Lower leg skin (tissue), 4 donors: ENCODE measurements at places on chromosomes 6 and 20.

GRCh38 chr6:17015144-17015543 is 86.7 kb upstream of the STMND1 start:
- no peak for DNase-seq

DNA sequence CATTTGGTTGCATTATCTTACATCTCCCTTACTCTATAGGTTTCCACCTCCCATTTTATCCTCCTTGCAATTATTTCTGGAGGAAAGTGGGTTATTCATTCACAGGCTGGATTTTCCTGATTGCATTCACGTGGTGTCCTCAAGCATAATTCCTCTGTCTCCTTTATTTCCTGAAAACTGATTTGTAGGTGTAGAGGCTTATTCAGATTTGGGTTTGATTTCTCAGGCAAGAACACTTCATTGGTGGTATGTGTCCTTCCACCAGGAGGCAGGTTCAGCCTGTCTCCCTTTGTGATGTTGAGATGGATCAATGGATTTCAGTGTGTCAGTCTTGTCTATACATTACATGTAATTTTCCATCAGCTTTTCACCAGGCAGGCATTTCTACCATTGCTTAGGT is 17.3 kb downstream of the DNPH1 start:
- DNase-seq, result no peak

DNA sequence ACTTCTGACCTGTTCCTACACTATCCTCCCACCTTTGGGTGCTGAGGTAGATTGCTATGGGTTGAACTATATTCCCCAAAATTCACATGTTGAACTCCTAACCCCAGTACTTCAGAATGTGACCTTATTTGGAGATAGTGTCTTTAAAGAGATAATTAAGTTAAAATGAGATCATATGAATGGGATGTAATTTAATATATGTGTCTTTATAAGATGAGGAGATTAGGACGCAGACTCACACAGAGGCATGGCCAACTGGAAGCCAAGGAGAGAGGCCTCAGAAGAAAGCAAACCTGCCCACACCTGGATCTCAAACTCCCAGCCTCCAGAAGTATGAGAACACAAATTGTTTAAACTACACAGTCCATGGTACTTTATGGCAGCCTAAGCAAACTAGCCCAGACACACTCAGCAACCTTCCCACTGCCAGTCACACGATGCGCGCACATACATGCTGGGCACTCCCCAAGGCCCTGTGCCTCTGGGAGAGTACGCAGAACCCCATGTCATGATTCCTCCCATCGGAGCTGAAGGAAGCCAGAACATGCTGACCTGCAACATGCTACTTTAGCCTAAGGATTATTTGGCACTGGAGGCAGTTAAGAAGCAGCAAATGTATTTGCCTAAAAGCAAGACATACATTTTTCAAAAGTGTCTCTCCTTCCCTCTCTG is 8.9 kb upstream of the SLC22A1 start:
- DNase-seq, result no peak

DNA sequence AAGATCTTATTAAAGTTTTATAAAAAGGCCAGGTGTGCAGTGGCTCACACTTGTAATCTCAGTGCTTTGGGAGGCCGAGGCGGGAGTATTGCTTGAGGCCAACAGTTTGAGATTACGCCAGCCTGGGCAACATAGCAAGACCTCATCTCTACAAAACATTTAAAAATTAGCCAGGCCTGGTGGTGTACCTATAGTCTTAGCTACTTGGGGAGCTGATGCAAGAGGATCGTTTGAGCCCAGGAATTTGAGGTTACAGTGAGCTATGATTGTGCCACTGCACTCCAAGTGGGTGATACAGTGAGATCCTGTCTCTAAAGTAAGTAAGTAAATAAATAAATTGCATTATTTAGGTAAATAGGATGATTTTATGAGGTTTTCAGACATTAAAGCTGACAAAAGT is 183.2 kb downstream of the ISM1 start:
- DNase-seq, result no peak

DNA sequence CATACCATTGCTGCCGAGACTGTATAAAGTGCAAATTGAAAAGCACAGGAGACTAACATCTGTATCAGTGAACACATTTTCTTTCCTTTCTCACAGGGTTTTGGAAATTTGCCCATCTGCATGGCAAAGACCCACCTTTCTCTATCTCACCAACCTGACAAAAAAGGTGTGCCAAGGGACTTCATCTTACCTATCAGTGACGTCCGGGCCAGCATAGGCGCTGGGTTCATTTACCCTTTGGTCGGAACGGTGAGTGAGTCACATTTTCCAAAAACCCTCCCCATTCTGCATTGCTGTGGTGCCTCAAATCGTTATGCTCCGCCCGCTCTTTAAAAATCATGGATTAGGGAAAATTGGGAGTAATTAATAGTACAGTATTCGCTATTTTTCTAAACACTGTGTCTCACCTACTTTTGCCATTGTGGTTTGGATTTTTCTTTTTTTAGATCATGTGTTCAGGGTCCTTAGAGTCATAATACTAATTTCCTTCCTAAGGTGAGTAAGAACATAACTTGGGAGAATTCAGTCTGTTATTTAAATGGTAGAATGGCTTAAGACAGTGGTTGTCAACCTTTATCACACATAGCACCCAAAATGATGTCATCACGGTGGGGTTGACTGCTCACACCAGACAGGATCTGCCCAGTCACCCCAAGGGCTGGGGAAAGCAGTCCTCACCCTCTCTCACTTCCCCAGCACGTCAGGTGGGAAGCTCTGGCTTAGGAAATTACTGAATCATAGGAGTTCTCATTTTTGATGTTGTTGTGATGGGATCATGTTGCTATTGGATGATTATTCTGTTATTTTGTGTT is 171.6 kb downstream of the MTHFD1L start:
- DNase-seq, result no peak

DNA sequence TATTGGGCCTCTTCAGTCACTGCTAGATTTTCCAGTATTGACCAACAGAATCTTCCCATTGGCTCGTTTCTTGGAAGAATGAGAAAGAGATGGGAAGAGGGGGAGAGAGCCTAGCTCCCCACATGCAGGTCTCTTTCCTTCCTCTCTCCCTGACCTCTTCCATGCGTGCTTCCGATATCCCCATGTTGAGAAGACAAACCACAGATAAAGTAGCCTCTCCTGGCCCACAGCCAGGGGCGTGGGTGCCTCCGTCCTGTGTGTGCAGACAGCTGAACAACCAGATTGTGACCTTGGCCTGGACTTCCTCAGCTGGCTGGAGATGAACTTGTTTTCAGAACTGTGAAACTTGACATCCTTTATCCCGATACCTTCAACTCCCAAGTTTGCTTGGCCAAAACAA is 71.0 kb downstream of the EDN3 start:
- DNase-seq, result no peak

DNA sequence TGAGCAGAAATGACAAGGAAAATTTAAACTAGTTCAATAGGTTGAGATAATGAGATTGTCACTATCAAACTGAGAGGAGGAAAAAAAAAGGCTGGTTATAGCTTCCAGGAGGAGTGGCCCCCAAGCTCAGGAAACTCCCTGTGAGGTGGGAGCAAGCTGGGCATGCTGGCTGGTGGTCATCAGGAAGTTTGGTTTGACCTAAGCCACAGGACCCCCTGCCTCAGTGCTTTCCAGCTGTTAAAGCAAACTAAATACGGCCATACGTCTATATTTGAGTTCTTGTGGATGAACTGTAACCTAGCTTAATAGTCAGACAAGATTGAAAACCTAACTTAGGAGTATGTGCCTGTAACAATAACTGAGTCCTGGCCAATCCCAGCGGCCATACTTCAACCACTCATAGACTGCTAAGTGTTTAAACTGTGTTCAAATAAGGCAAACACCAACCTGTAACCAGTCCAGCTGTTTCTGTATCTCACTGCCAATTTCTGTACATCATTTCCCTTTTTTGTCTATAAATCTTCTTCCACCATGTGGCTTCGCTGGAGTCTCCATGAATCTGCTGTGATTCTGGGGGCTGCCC is 24.6 kb upstream of the ZBTB24 start:
- no peak for DNase-seq

- no peak for DNase-seq
Measured at GRCh38 chr6:137033828-137034227, 10.9 kb downstream of the IL20RA start.

DNA sequence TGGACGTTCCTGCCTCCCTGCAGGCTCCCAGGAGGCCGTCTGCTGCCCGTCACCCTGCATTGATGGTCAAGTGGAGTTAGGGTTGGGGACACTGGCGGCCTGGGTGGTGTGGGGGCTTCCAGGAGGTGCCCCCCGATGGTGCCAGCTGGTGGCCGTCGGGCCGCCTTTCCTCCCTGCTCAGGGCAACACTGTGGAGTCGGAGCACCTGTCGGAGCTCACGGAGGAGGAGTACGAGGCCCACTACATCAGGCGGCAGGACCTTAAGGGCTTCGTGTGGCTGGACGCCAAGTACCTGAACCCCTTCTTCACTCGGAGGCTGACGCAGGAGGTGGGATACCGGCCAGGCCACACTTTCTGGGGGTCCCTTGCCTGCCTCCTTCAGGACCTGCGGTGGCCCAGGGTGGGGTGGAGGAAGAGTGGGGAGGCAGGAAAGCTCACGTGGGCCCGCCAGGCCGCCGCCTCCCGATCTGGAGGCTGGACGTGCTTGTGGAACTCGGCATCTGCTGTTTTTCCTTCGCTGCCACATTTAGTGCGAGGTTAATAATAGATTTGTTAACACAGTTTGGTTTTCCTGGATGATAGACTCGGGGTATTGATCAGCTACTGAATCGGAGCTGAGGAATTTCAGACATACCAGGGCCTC is 28.6 kb downstream of the SPATA2 start:
- DNase-seq, result no peak

DNA sequence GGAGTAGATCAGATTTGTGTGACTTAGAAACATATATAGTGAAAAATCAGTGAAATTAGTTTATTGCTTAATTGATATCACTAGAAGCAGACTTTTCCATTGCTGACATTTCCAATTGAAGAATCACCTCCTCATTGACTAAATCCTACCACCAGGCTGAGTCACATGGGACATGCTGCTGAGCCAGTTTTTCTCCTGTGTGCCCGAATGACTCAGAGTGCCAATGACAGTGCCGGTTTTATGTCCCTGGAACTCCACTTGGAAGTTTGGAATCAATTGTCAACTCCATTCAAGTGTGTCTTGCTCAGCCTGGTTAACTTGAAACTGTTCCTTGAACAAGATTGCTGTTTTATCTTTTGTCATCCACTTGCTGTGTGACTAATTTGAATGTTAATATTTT is 316.1 kb upstream of the PRDM1 start:
- DNase-seq, result no peak

DNA sequence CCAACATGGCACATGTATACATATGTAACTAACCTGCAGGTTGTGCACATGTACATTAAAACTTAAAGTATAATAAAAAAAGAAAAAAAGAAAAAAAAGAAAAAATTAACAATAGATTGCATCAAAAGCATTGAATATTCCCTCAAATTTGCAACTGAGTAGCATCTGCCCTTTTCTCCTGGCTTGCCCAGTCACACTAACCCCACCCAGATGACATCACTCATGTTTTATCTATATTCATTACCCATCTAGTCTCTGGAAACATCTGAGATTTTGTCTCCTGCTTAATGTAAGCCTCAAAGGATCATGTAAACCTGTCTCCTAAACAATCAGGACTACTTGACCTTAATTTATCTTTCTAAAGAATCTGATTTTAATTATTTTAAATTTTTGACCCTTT is 706.8 kb downstream of the CD109 start:
- no peak for DNase-seq

DNA sequence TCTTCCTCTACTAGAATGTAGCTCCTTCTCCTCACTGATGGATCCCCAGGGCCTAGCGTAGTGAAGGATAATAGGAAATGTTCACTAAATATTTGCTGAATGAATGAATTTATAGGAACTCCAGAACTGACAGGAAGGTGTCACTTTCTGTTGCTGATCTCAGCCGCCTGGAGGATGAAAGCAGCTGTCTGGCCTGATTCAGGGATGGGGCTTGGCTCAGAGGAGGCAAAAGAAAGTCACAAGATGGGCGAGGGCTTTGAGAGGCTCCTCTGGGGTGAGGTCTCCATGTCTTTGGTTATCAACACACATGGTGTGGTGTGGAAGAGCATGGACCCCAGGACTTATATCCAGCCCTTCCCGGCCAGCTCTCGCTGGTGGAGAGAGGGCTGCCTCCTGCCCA is 11.5 kb upstream of the CCDC167 start:
- no peak for DNase-seq

- DNase-seq, result no peak
Measured at GRCh38 chr6:146901940-146902816, 302.0 kb upstream of the STXBP5 start.

DNA sequence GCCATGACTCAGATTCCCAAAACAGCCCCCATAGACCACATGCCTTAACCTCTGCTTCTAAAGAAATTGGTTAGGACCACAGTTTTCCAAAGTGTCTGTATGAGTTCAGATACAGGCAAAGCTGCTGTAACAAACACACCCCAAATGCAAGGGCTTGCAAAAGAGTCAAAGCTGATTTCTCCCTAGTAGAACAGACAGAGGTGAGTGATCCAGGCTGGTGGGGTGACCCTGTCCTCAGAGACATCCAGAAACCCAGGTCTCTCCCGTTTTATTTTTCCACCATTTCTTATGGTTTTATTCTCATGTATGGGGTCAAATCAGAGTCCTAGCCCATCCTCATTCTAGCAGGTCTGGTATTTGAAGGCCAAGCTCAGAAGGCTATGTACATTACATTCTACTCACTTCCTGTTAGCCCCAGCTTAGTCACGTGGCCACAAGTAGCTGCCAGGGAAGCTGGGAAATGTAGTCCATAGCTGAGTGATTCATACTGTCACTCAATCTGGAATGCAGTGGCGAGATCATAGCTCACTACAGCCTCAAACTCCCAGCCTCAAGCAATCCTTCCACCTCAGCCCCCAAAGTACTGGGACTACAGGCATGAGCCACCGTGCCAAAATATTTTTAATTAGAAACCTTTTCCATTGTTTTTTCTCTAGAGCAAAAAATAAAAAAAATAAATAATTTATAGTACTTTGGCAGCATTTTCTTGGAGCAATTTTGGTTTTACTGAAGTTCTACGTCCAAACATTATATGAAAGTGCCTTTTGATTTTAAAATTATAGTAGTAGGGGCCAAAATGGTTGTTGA is 175.2 kb downstream of the ZMYND8 start:
- DNase-seq, result no peak

DNA sequence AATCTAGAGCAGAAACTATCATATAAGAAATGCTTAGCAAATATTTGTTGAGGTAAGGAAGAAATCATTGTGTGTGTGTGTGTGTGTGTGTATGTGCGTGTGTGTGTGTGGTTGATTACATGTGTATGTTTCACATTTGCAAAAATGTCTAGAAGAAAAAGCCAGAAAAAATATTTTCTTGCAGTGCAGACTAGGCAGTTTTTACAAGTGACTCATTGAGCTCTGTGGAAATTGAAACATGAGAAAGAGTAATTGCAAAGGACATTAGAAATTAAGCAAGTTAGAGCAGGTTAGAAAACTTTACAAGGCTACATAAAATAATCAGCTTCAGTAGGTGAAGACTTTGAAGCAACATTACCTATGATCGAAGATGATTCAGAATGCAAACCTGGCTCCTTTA is 669.0 kb upstream of the EYS start:
- no peak for DNase-seq
